ENCODE measurements at places on chromosomes 4 and X. TPM values are rescaled to one million over a fixed set of nuclear protein-coding genes. Genes with fewer than 3 reads are reported as not detected.

Gene EVC
- 40.9 TPM for total RNA-seq

Gene ITIH6
- not detected for total RNA-seq

Gene DCX
- total RNA-seq: not detected

Gene PAGE4
- total RNA-seq: not detected

Gene MAMLD1
- 13.4 TPM for total RNA-seq

Gene SSX3
- not detected for total RNA-seq

Gene BEX5
- not detected for total RNA-seq

Measured in osteocyte (in vitro differentiated cells).